ENCODE measurements at places on chromosomes 5 and 9.

DNA sequence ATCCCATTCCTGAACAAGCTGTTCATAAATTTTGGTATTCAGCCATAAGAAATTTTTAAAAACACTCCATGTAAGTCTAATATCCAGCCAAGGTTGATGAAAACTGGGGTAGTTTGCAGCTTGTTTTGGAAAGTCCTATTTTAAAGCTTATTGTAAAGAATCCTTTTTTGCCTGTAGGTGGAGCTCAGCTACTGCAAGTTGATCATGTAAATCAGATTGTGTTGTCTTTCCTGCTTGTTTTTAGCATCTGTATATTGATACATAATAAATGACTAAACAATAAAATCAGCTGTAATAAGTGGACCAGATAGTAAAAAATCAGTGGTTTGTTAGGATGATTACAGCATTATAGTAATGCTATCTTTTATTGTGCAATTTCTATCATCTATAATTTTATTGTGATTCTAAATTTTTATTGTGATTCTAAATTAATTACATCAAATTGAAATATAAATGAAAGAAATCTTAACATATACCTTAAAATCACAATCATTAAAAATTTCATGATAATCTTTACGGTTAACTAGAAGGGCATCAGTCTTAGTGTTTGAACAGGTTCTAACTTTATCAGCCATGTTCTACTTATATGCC, 42.4 kb downstream of the CWC27 start:
- DNase-seq: no peak

DNA sequence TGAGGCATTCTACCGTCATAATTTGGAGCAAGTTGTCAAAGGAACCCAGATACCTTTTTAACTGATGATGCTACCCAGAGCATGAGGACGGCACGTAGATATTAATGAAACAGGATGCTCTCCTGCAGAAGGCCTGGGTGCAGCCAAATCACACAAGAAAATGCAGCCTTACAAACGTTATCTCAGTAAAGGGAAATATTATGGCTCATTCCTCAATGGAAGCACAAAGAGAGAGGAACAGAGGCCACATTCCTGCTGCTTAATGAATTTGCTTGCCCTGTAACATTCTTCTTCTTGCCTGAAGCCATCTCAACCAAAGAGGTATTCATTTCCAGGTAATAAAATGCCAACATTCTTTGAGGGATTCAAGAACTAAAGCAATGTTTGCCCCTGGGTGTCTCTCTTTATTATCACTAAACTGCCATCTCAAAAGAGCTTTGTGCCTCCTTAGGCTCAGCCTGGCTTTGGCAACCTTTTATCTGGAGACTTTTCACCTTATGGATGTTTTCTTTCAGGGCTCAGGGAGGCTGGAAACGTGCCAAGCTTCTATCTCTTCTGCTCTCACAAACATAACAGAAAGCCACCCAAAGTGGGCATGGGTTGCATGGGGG, 92.9 kb downstream of the TNC start:
- no peak for DNase-seq

GRCh38 chr5:113201715-113202114, 225.1 kb downstream of the DCP2 start:
- DNase-seq: no peak

GRCh38 chr9:79353856-79354520, 217.8 kb upstream of the TLE4 start:
- DNase-seq: no peak

DNA sequence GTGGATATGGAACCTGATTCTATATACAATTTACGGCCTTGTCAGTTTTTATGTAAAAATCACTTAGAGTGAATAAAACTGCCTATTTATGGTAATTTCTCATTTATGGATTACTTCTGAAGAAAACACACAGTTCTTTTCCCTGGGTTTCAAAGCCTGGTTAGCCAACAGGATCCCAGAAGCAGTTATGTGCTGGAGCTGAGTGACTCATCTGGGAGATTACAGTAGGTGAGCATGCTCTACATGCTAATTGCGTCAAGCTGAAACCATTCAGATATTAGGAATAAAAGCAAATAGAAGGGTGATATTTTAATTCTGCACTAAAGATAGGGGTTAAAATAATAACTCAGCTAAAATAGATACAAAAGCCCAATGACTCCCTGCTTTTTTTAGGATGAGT, 47.8 kb downstream of the PDE4D start:
- no peak for DNase-seq

DNA sequence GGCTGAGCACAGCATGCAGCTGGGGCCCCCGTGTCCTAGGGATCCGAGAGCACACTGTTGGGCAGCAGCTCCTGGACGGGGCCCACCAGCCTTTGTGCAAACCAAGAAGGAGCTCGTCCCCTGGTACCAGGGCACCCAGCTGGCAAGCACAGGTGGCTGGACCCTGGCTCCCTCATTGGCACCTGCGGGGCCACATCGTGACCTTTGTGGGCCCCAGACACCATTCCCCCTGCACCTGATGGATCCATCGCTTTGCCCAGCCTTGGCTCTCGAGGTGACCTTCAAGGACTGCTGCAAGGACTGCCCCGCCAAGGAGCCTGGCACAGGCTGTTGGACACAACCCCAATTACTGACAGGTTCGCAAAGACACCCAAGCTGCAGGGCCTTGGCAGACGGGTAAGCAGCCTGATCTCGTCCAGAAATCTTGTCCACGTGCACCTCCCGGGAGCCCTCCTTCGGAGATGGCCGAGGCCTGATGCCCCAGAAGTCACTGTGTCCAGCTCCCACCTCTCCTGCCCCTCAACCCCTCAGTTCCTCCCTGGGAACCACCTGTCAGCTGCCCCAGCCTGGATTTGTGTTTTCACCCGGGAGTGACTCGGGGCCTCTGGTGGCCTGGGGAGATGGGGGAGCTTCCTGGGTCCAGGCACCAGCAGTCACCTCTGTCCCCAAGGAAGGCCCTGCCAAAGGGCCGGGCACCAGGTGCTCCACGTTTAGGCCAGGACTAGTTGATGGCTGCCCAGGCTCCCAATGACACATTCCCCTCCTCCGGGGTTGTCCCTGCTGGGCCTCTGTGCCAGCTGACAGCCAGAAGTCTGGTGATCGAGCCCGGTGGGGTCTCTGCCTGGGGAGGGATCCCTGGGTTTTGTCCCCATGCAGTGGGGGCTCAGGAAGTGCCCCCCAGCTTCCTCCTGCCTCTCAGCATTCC, 137.1 kb upstream of the PPP1R26 start:
- no peak for DNase-seq

DNA sequence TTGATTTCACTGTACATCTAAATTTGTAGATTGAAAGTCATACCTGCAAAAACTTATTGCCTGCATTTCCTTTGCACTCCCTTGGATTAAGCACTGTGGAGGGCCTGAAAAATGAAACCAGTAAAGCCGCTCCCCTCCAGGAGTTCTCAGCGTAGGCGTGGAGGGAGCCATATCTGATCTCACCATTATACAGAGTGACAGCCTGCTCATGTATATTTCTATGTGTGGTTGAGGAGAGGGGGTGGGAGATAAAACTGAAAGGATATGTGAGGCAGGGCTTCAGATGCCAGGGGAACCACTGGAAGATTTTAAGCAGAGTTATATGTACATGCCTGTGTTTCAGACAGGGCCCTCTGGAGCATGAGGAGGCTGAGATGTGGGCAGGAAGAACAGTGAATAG, 303.0 kb downstream of the MSX2 start:
- DNase-seq: no peak

DNA sequence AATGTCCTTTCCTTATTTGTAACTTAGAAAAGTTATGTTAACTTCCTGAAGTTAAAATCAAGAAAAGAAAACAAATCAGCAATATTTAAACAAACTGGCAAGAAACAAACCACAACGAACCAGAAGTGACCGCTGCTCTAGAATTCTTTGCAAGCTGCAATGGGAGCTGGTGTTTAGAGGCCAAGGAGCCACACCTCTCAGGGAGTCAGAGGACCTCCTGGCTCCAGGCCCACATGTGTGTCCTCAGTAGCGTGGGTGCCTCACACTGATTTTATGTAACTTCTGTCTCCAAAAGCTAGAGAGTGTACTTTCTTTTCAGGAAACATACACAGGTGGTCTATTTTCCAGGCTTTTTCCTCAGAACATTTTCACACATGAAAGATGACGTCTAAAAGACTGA, 100.4 kb downstream of the IRX2 start:
- no peak for DNase-seq

DNA sequence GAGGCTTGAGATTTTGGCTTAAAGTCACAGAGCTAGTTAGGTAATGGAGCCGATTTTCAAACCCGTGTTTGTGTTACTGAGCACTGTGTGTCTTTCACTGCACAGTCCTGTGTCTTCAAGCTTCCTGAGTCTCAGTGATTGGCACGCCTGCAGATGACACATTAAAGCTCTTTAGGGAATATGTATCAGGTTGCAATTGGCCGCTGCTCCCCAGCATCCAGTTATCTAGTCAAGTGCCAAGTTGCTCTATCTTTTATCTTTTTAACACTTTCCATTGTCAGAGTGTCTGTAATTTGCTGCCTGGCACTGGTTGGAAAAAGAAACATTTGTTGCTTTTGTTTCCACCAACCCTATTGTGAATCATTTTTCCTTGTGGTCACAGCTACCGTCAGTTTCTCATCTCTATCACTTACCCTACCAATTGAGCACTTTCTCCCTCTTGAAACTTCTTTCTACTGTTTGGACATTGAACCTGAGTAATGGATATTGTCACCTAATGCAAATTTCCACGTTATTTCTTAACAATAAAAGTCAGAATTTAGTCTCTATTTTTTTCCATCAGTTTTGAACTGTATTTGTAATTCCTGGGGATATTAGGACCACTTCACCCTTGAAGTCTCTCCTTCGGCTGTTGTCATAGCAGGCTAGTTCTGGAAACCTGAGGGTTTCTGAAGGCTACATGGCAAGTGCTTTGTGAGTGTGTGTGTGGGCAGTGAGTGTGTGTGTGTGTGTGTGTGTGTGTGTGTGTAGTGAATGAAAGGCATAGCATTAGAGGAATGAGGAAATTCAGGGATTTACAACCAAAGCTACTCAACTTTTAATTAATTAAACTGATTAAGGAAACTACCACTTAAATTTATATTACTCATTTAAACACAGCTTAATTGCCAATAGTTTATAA, 274.3 kb downstream of the ISL1 start:
- no peak for DNase-seq

- DNase-seq: no peak
These were observed 745.0 kb downstream of the PRELID2 start for GRCh38 chr5:145090115-145090514.

GRCh38 chr9:68522954-68523353, 17.7 kb downstream of the TMEM252 start:
- no peak for DNase-seq

GRCh38 chr9:95609426-95609825, 92.7 kb upstream of the PTCH1 start:
- no peak for DNase-seq

DNA sequence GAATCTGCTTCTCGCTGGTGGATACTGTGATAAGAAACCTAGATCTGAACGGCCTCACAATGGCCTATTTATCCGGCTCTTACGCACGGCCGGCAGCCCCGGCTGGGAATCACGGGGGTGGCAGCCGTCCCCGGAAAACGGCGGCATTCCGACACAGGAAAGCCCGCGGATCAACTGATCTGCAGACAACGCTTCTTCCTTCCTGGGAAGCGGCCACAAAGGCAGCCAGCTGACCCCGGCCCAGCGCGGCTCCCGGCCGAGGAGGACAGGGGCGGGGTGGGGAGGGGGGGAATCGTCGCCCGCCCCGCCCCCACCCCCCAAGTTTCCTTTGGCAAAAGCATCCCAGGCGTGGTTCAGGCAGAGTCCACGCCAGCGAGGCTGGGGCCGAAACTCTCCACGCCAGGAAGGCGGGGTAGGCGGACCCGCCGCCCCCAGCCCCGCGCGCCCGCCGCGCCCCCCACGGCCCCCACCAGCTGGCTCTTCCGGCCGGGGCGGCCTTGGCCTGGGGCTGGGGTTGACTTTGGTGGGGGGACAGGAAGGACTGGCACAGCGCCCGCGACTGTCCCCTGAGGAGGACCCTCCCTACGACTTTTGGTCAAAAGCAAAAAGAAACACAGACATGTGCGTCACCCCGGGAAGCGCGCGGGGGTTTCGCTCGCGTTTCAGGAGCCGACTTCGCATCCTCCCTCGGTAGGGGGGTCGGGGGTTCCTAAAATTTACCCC, 247.7 kb upstream of the ANKRD55 start:
- DNase-seq: no peak

GRCh38 chr5:31217446-31217845, 24.0 kb downstream of the CDH6 start:
- DNase-seq: no peak

DNA sequence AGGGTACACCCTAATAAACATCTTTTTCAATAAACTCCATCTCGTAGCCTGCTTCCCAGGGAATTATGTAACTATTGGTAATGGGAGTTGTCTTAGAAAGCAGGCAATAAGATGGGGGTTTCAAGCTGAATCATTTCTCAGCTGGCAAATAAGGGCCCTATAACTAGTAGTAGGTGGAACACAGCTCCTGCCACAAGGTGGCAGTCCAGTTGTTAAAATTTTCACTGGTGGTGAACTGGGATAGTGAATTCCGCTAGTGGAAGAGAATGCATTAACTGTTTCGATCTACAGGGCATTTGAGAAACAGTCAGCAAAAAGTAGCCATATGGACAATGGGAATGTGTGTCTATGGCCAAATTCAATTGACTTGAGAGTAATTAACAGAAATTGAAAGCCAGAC, 27.7 kb downstream of the PCDHB15 start:
- DNase-seq: no peak

DNA sequence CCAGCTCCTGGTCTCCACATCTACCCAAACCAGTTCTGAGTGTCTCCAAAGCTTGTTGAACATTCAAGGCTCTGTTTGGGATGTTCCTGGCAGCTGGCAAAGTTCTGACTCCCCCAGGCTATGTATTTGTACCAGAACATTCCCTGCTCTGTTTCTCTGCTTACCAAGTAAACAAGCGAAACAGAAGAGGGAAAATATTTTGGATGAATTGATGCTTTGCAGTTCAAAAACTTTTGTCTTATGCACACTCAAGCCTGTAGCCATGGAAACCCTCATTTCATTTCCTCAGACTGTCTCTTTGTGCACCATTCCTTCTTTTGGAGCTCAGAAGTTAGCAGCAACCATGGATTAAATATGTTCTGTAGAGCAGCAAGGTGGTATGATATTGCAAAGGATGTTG, 145.8 kb downstream of the ACTL7B start:
- DNase-seq: no peak

DNA sequence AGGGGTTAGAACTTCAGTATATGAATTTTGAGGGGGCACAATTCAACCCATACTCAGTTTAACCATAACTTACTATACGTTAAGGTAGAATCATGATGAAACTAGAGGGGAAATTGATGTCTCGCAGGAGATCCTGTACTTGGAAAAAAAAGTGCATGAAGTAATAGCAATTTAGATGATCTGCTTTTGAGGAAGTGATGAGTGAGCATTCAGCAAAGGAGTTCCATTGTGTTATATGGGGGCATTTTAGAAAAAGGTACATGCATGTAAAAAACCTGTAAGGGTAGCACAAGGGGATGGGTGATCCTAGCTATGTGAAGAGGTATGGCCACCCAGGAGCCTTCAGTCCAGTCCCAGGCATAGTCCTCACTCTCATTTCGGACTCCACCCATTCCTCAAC, 14.8 kb upstream of the TMC1 start:
- no peak for DNase-seq

- DNase-seq: no peak
These were observed 603.0 kb downstream of the NR2F1-AS1 start for GRCh38 chr5:92977846-92978540.
